ENCODE measurements at places on chromosomes 1 and 21.

DNA sequence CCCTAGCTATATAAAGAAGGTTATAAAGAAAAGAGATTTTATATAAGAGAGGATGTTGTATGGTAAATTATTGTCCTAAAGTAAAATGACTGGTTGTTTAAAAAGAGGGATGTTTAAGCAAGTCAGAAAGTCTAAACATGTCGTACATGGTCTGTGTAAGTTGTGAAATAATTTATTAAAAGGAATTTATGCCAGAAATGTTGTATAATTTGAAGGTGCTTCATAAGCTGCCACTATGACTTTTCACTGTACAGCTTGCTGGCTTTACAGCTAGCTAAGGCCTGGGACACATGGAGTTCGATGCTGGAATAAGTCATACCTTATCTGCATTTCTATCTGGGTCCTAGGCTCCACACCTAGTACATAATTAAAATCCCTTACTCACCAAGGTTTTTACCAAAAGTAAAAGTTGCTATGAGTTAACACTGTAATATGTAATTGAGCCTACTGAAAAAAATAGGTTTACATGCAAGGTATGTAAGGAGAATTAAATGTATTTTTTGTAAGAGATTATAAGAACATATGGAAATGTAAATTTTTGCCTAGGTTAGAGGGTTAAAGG, 59.0 kb upstream of the EDEM3 start:
- DNase-seq: no peak
- H3K27me3 ChIP-seq: no peaks in the 10 kb centered on the region
- no peak overlapping the region for H3K27ac ChIP-seq
- no peak overlapping the region for H3K4me3 ChIP-seq

GRCh38 chr1:93993731-93994130, 84.5 kb upstream of the GCLM start:
- no peaks in the 10 kb centered on the region for H3K27me3 ChIP-seq
- H3K4me3 ChIP-seq: no peak overlapping the region
- peaks cover 5% of the 10 kb centered on the region for H3K36me3 ChIP-seq
- DNase-seq: no peak

DNA sequence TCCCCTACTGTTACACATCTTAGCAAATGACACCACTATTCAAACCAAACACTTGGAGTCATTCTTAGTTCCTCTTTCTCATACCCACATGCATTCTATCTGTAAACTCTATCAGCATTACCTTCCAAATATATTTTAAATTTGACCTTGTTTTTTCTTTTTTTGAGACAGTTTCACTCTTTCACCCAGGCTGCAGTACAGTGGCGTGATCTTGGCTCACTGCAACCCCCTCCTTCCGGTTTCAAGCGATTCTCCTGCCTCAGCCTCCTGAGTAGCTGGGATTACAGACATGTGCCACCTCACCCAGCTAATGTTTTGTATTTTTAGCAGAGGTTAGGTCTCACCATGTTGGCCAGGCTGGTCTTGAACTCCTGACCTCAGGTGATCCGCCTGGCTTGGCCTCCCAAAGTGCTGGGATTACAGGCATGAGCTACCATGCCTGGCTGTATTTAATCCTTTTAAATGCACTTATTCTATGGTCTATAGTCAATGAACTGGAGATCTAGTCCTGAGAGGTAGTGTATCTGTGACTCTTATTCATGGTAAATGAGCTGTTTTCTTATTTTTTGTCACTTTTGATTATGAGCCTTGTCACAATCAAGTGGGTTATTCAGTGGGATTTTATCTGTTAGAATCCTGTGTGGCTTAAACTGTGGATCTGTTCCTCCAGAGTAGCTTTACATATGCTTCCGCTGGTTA, 73.1 kb downstream of the GATAD2B start:
- H3K27ac ChIP-seq: no peak overlapping the region
- no peak overlapping the region for H3K4me3 ChIP-seq
- peaks cover 20% of the 10 kb centered on the region for H3K36me3 ChIP-seq
- H3K4me1 ChIP-seq: no peaks in the 10 kb centered on the region
- DNase-seq: no peak

DNA sequence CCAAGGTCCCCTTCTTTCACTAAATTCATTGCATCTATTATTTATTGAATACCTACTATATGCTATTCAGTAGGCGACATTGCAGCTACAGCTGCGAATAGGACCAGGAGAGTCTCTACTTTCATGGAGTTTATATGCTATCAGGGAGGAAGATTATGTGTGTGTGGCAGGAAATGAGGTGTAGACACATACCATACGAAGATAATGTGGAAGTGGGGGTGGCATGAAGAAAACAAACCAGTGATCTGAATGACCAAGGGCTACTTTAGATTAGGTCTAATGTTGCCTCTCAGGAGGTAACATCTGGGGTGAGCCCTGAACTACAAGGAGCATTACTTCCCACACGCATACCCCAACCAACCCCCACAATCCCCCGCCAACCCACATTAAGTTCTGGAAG, 1.0 kb upstream of the PPIH start:
- H3K4me1 ChIP-seq: peaks cover 25% of the 10 kb centered on the region
- peaks cover 13% of the 10 kb centered on the region for H3K27me3 ChIP-seq
- H3K27ac ChIP-seq: peak overlapping the region; percentile 75
- H3K36me3 ChIP-seq: peaks cover 6% of the 10 kb centered on the region
- peak overlapping the region; percentile 100 for H3K4me3 ChIP-seq

GRCh38 chr1:197156692-197157091, 10.2 kb upstream of the ASPM start:
- no peaks in the 10 kb centered on the region for H3K27me3 ChIP-seq
- no peak overlapping the region for H3K27ac ChIP-seq
- no peaks in the 10 kb centered on the region for H3K4me1 ChIP-seq
- DNase-seq: no peak
- H3K36me3 ChIP-seq: peaks cover 14% of the 10 kb centered on the region

- peak overlapping the region; percentile 97 for H3K27ac ChIP-seq
- DNase-seq: no peak
- H3K4me3 ChIP-seq: peak overlapping the region; percentile 96
- no peaks in the 10 kb centered on the region for H3K36me3 ChIP-seq
- H3K27me3 ChIP-seq: no peaks in the 10 kb centered on the region
These were observed 713 bp upstream of the HMGCL start for GRCh38 chr1:23825762-23826522.

DNA sequence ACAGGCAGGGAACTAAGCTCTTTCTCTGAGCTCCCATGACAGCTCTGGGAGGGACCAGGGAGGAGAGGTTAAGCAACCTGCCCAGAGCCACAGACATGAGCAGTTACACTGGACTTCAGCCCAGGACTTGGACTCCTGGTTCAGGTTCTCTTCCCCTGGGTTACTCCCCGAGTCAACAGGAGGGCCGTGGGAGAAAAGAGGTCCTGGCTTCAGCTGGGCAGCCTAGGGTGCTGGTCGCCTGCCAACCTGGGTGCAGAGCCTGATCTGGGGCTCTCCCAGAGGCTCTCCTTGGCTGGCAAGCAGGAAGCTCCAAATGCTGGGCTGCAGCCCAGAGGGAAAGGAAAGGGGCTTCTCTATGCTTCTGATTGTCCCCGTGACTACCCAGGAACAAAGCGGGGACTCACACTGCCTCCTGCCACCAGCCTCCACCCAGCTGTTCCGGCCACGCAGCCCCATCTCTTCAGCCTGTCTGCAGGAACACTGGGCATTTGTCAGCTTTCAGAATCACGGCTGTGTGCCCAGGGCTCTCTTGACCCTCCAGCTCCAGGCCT, 141.8 kb downstream of the HIVEP3 start:
- no peak for DNase-seq
- H3K36me3 ChIP-seq: no peaks in the 10 kb centered on the region
- peaks cover 16% of the 10 kb centered on the region for H3K27me3 ChIP-seq
- H3K4me3 ChIP-seq: no peak overlapping the region
- no peak overlapping the region for H3K27ac ChIP-seq

- no peak overlapping the region for H3K4me3 ChIP-seq
- DNase-seq: no peak
- no peaks in the 10 kb centered on the region for H3K27me3 ChIP-seq
- H3K4me1 ChIP-seq: peaks cover 25% of the 10 kb centered on the region
These were observed 198.3 kb downstream of the OLFM3 start for GRCh38 chr1:101798417-101798816.

DNA sequence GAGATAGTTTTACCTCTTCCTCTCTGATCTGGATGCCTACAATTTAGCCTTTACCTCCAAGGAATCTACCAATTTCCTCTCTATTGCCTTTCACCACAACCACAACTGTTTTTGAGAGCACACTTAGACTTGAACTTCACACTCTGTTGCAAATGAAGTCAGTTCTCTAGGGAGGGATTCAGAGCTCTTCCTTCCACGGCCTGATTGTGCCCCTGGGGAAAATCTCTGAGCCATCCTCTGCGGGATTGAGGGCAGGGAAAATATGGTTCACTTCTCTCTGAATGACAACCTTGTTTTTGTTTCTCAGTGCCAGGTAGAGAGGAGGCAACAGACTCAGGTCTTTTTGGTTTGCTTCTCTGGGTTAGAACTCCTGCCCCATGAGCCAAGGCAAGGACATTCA, 35.4 kb upstream of the BCL10 start:
- H3K27ac ChIP-seq: no peak overlapping the region
- H3K27me3 ChIP-seq: peaks cover 4% of the 10 kb centered on the region
- H3K4me3 ChIP-seq: no peak overlapping the region

GRCh38 chr21:26140164-26140579, 30.4 kb downstream of the APP start:
- no peak overlapping the region for H3K4me3 ChIP-seq
- H3K4me1 ChIP-seq: peaks cover 42% of the 10 kb centered on the region
- DNase-seq: no peak

DNA sequence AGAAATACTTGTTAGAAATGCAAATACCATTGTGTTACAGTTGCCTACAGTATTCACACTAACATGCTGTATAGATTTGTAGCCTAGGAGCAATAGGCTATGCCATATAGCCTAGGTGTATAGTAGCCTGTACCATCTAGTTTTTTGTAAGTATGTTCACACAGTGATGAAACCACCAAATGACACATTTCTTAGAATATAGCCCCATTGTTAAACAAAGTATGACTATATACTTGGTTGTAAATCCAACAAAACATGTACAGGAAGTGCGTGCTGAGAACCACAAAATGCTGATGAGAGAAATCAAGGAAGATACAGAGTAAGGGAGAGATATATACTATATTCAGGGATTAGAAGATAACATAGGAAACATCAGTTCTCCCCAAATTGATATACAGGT, 92.2 kb downstream of the POU2F1 start:
- H3K36me3 ChIP-seq: peaks cover 19% of the 10 kb centered on the region
- DNase-seq: no peak
- no peak overlapping the region for H3K4me3 ChIP-seq
- H3K27me3 ChIP-seq: no peaks in the 10 kb centered on the region
- no peak overlapping the region for H3K27ac ChIP-seq
- no peaks in the 10 kb centered on the region for H3K4me1 ChIP-seq

- H3K36me3 ChIP-seq: peaks cover 14% of the 10 kb centered on the region
- H3K4me1 ChIP-seq: no peaks in the 10 kb centered on the region
- DNase-seq: peak; percentile 11
These were observed 18.4 kb downstream of the COL6A2 start for GRCh38 chr21:46116189-46116775.

DNA sequence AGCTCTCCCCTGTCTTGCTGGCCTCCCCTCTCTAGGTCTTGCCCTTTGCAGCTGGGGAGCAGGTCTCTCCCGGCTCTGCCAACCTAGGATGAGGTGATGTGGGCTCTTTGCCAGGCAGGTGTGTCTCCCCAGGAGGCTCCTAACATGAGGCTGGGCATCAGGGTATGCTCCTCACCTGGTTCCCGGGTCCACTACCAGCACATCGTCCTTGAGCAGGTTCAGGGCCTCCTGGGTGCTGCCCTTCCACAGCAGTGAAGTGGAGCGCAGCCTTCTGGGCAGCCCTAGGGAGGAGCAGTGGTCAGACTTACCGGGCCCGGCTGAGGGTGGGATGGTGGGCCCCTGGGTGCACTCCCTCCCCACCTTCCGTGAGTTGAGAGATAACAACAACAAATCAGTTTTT, 17.5 kb downstream of the LACTBL1 start:
- H3K27ac ChIP-seq: no peak overlapping the region
- no peaks in the 10 kb centered on the region for H3K36me3 ChIP-seq
- H3K4me1 ChIP-seq: no peaks in the 10 kb centered on the region
- no peaks in the 10 kb centered on the region for H3K27me3 ChIP-seq

DNA sequence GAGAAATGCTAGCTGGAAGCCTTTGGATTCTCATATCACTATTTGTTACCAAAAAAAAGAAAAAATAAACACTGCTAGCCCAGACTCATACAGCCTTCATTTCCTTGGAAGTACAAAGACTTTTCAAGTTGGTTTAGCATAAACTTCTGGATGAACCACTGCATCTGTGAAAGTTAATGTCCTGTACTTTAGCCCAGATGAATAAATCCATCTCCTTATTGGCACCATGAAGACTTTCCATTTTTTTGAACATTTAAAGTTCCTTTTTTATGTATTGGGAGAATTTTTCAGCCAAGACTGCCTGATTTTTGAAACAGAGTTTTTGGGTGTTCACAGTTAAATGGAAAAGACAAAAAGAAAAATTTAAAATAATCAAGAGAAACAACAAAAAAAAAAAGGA, 184.0 kb upstream of the C1orf87 start:
- peaks cover 10% of the 10 kb centered on the region for H3K4me1 ChIP-seq
- no peak overlapping the region for H3K27ac ChIP-seq
- DNase-seq: no peak
- peaks cover 9% of the 10 kb centered on the region for H3K27me3 ChIP-seq
- no peak overlapping the region for H3K4me3 ChIP-seq
- H3K36me3 ChIP-seq: no peaks in the 10 kb centered on the region

DNA sequence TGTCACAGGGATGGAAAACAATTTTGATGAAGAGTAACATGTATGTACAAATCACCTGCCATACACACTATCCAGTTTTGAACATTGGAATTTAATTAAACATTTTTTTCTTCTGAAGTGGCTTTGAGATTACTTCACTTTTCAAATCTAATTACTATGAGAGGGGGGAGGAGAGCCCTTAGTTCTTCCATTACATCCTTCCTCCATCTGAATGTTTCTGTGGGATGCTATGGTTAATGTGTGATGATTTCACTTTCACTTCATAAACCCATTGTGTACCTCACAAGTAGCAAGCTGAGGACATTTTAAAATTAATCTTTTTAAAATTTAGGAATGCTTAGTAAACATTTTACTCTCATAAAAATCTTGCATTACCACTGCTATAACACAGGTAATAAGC, 156.9 kb downstream of the RUNX1 start:
- H3K36me3 ChIP-seq: no peaks in the 10 kb centered on the region
- no peak overlapping the region for H3K27ac ChIP-seq
- H3K4me1 ChIP-seq: peaks cover 24% of the 10 kb centered on the region
- no peak overlapping the region for H3K4me3 ChIP-seq
- DNase-seq: no peak

DNA sequence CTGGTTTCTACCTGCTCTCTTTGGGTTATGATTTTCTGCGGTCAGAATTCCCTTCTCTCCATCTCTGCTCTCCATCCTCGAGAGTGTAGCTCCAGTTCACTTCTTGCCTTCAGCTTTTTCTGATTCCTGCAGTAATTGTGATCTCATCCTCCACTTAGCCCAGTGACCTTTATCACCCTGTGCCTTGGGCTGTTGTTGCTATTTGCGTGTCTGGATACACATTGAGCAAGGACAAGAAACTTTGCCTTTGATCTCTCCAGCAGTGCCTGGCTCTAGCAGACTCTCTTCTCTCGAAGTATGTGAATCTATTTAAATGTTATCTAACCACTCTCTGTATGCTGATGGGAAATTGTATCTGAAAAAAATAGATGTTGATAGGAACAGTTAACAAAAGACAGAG, 76.4 kb upstream of the MARK1 start:
- DNase-seq: no peak
- no peaks in the 10 kb centered on the region for H3K36me3 ChIP-seq
- no peak overlapping the region for H3K4me3 ChIP-seq
- H3K4me1 ChIP-seq: peaks cover 9% of the 10 kb centered on the region
